SJSA1 (cell line): ENCODE measurements at places on chromosomes 6 and 20. TPM values are rescaled to one million over a fixed set of nuclear protein-coding genes. Genes with fewer than 3 reads are reported as not detected.

MAS1 gene
- not detected in 2 replicates for total RNA-seq

C6orf15 gene
- total RNA-seq = not detected in 2 replicates

CST3 gene
- total RNA-seq = 196 and 222 TPM in 2 replicates

DNA sequence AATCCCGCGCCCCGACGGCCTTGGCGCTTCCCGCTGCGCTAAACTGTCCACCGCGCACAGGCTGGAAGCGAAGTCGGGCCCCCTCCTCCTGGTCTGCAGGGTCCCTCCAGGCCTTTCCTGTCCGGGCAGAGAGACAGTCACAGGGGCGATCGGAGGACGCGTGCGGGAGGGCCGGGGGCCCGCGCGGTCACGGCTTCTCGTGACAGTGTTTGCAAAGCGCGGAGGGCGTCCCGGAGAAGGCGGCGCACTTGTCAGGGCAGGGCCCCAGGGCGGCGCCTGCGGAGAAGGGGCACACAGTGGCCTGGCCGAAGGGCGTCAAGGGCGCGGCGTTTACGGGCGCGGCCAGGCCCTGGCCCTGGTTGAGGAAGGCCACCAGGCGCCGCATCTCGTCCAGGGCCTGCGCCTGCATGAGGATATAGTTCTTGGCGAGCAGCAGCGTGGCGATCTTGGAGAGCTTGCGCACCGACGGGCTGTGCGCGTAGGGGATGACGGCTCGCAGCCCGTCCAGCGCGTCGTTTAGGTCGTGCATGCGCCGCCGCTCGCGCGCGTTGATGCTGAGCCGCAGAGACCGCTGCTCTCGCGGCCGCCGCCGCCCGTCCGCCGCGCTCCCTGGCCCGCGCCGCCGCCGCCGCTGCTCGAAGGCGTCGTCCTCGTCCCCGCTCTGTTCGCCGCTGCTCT, 763 bp downstream of the BHLHE23 start:
- H3K27me3 ChIP-seq = peaks cover 92% of the 10 kb centered on the region
- DNase-seq = no peak
- no peaks in the 10 kb centered on the region for H3K36me3 ChIP-seq

VGLL2 gene
- total RNA-seq = 0.05 TPM in 1 of 2 replicates, not detected in the other

SLC22A7 gene
- not detected in 2 replicates for total RNA-seq

- H3K27ac ChIP-seq = peak overlapping the region; percentile 56
- peak; percentile 73 for DNase-seq
- H3K4me1 ChIP-seq = peaks cover 20% of the 10 kb centered on the region
- no peaks in the 10 kb centered on the region for H3K36me3 ChIP-seq
- H3K4me3 ChIP-seq = no peak overlapping the region
Measured at GRCh38 chr6:154962753-154963152, 32.4 kb upstream of the TIAM2 start.

COL12A1 gene
- total RNA-seq = 166 and 233 TPM in 2 replicates

GRCh38 chr6:134288538-134289203, 29.2 kb downstream of the SGK1 start:
- peak; percentile 57 for DNase-seq
- no peaks in the 10 kb centered on the region for H3K36me3 ChIP-seq
- H3K4me1 ChIP-seq = peaks cover 17% of the 10 kb centered on the region
- H3K27ac ChIP-seq = peak overlapping the region; percentile 72

ELOVL2 gene
- 6.8 and 10.9 TPM in 2 replicates for total RNA-seq

- H3K27ac ChIP-seq = no peak overlapping the region
- no peaks in the 10 kb centered on the region for H3K36me3 ChIP-seq
- no peak for DNase-seq
- peaks cover 16% of the 10 kb centered on the region for H3K4me1 ChIP-seq
- no peaks in the 10 kb centered on the region for H3K27me3 ChIP-seq
Measured at GRCh38 chr6:157859775-157860504, 36.9 kb downstream of the SNX9 start.

- H3K36me3 ChIP-seq = no peaks in the 10 kb centered on the region
- no peak overlapping the region for H3K4me3 ChIP-seq
- H3K4me1 ChIP-seq = no peaks in the 10 kb centered on the region
- H3K27ac ChIP-seq = no peak overlapping the region
- peaks cover 5% of the 10 kb centered on the region for H3K27me3 ChIP-seq
- no peak for DNase-seq
Measured at GRCh38 chr6:26576929-26577719, 19.6 kb upstream of the ABT1 start.

COL21A1 gene
- 5.0 and 12.6 TPM in 2 replicates for total RNA-seq

- no peak overlapping the region for H3K4me3 ChIP-seq
- no peaks in the 10 kb centered on the region for H3K27me3 ChIP-seq
- no peak overlapping the region for H3K27ac ChIP-seq
- no peak for DNase-seq
- no peaks in the 10 kb centered on the region for H3K4me1 ChIP-seq
- H3K36me3 ChIP-seq = no peaks in the 10 kb centered on the region
Measured at GRCh38 chr6:72930556-72931132, 294.7 kb downstream of the KHDC1L start.

DNA sequence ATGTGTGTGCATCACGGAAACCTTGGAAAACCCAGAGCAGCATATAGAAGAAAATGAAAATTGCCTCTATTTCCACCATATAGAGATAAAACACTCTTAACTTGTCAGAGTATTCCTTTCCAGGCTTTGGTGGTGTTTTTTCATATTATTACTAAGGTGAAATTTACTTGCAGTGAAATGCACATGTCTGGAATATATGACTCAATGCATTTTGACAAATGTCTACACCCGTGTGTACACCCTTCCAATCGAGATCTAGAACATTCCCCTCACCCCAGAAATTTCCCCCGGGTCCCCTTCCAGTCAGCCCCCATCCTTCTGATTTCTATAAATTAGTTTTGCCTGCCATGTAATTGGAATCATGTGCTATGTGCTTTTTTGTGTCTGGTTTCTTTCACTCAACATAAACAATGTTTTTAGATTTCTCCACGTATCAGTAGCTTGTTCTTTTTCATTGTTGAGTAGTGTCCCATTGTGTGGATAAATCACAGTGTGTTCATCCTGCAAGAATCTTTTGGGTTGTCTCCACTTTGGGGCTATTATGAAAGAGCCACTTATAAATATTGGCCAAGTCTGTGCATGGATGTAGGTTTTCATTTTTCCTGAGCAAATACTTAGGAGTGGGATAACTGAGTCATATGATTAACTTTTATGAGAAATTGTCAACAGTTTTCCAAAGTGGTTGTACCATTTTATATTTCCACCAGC, 19.9 kb upstream of the PREX1 start:
- no peak overlapping the region for H3K27ac ChIP-seq
- H3K4me3 ChIP-seq = no peak overlapping the region
- DNase-seq = no peak
- no peaks in the 10 kb centered on the region for H3K27me3 ChIP-seq
- no peaks in the 10 kb centered on the region for H3K36me3 ChIP-seq
- peaks cover 34% of the 10 kb centered on the region for H3K4me1 ChIP-seq

GABRR1 gene
- not detected in 2 replicates for total RNA-seq

- DNase-seq = no peak
- no peak overlapping the region for H3K27ac ChIP-seq
- H3K36me3 ChIP-seq = no peaks in the 10 kb centered on the region
- H3K27me3 ChIP-seq = no peaks in the 10 kb centered on the region
Measured at GRCh38 chr6:166608774-166609173, 18.3 kb downstream of the RPS6KA2 start.

DNA sequence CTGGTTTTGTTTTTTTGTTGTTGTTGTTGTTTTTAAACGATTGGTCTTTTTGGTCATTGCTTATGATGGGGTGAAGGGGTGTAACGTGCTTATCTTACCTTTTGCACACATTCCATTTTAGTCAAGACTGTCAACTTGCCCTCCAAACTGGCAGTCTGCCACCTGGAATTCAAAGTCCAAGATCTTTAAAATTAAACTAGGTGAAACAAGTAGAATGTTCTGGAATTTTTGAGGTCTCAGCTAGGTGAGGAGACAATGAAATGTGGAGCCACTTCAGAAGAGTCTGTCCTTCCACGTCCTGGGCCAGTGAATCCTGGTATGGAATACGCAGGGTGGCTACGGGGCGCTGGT, 344.6 kb downstream of the ZFAND3 start:
- H3K27ac ChIP-seq = no peak overlapping the region
- no peaks in the 10 kb centered on the region for H3K27me3 ChIP-seq
- no peak for DNase-seq
- no peaks in the 10 kb centered on the region; the same call in 1 of the 2 replicates for H3K36me3 ChIP-seq
- H3K4me1 ChIP-seq = no peaks in the 10 kb centered on the region
- H3K4me3 ChIP-seq = no peak overlapping the region

DNA sequence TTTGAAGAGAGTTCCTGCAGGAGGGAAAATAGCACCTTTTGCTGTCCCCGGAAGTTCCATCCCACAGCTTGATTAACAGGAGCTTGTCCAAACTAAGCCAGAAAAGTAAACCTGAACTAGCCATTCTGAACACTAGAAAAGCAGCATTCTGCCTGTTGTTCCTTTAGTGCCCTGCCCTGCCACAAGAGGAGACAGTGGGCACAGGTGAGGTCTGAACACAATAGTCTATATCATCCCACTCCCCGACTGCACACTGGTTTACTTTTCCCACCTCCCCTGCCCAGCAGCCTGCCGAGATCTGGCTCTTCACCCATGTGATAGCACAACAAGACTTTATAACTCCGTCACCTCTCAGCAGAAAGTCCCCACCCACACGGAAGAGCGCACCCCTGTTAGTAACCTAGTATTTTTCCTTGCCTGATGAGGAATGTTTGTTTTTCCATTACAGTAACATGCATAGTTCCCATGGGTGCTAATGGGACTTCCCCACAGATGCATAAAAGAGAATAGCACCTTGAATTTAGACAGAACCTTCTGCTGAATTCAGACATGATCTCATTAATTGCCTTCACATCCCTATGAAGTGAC, 59.7 kb downstream of the TFAP2A start:
- peaks cover 9% of the 10 kb centered on the region for H3K4me1 ChIP-seq
- DNase-seq = no peak
- H3K27ac ChIP-seq = 0 out of 2 replicates have a peak overlapping the region, but pooled peaks have one; percentile 3
- no peaks in the 10 kb centered on the region for H3K27me3 ChIP-seq
- no peaks in the 10 kb centered on the region for H3K36me3 ChIP-seq

GRCh38 chr6:549906-550305, 107.0 kb downstream of the HUS1B start:
- H3K4me1 ChIP-seq = peaks cover 7% of the 10 kb centered on the region
- H3K4me3 ChIP-seq = no peak overlapping the region
- no peaks in the 10 kb centered on the region for H3K27me3 ChIP-seq
- H3K36me3 ChIP-seq = peaks cover 61% of the 10 kb centered on the region
- no peak overlapping the region for H3K27ac ChIP-seq

- no peaks in the 10 kb centered on the region for H3K27me3 ChIP-seq
- no peak overlapping the region for H3K27ac ChIP-seq
- no peak overlapping the region for H3K4me3 ChIP-seq
- no peak for DNase-seq
- H3K36me3 ChIP-seq = no peaks in the 10 kb centered on the region
- peaks cover 30% of the 10 kb centered on the region for H3K4me1 ChIP-seq
Measured at GRCh38 chr6:132017942-132018341, 66.8 kb upstream of the CCN2 start.

DNA sequence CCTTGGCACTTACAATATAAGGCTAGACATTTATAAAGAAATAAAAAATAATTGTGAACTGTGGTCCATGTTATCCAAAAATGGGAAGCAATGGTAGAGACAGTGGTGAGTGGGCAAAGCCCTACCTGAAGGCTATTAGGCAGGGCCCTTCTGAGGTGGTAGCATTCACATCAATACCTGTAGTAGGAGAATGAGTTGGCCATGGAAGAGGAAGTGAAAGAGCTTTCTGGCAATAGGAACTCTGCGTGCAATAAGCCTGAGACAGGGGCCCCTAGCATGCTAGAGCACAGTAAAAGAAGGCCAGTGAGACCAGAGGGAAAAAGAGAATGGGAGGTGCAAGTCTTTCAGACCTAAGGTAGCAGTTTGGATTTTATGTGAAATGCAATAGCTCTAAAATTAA, 754.5 kb downstream of the PTPRT start:
- H3K27me3 ChIP-seq = no peaks in the 10 kb centered on the region
- H3K27ac ChIP-seq = no peak overlapping the region
- no peak for DNase-seq
- no peaks in the 10 kb centered on the region for H3K36me3 ChIP-seq
- H3K4me1 ChIP-seq = no peaks in the 10 kb centered on the region

MLN gene
- not detected in 2 replicates for total RNA-seq

DNA sequence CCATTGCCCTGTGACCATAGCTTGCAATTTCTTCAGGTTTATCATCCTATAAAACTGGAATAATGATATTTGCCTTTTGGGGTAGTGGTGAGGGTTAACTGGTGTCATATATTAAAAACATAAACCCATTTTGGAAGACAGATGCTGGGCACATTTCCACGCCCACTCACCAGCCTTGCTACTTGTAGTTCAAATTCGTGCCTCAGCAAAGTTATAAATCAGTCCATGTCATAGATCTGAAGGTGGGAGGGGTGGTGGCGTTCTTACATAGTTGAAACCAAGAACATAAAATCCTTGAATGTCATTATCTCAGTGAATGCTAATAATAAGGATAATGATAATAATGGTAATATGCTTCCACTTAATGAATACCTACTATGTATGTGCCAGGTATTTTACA, 9.4 kb upstream of the ELMO2 start:
- H3K4me3 ChIP-seq = no peak overlapping the region
- H3K27me3 ChIP-seq = peaks cover 30% of the 10 kb centered on the region
- DNase-seq = no peak

WFDC2 gene
- total RNA-seq = not detected in 2 replicates

C20orf204 gene
- 0.24 and 0.94 TPM in 2 replicates for total RNA-seq

DNA sequence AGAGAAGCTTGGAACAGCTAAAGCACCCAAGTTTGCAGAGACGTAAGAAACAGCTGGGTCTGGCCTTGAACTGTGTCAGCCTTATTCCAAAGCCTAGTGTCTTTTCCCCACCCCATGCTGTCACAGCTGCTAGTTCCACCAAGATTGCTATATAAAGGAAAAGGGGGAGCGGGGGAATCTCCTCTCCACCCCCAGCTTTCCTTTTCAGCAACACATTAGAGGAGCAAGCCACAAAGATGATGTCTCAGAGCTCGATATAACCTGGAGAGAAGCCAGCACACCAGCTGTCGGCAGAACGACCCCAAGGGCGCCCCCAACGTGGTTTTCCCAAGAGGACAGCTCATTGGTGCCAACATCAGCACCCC, 36.5 kb downstream of the ATP9A start:
- DNase-seq = no peak
- H3K4me1 ChIP-seq = 0 out of 2 replicates have a peak, but pooled peaks cover 7% of the 10 kb centered on the region
- H3K36me3 ChIP-seq = no peaks in the 10 kb centered on the region

ECT2L gene
- total RNA-seq = not detected in 2 replicates
